Dermis lymphatic vessel endothelial cell (primary cell): ENCODE measurements at places on chromosomes 11 and 22. TPM values are rescaled to one million over a fixed set of nuclear protein-coding genes. Genes with fewer than 3 reads are reported as not detected.

Gene IFT27
- 11.5 and 15.2 TPM in 2 replicates for total RNA-seq

Gene CDC42BPG
- 0.34 and 0.43 TPM in 2 replicates for total RNA-seq

Gene C11orf97
- not detected in 2 replicates for total RNA-seq

Gene TLCD5
- total RNA-seq = 4.8 and 7.7 TPM in 2 replicates

Gene GSTT4
- not detected in 2 replicates for total RNA-seq

Gene OR5T1
- total RNA-seq = not detected in 2 replicates

Gene KDM4E
- total RNA-seq = not detected in 2 replicates
